ENCODE measurements at places on chromosomes 11 and 22.

GRCh38 chr11:134664447-134665187 is 252.6 kb upstream of the B3GAT1 start:
- peak; percentile 44 for DNase-seq

GRCh38 chr11:103947546-103947919 is 88.9 kb upstream of the DDI1 start:
- DNase-seq = no peak

- peak; percentile 64 for DNase-seq
Measured at GRCh38 chr22:29040385-29041275, 21.0 kb downstream of the C22orf31 start.

DNA sequence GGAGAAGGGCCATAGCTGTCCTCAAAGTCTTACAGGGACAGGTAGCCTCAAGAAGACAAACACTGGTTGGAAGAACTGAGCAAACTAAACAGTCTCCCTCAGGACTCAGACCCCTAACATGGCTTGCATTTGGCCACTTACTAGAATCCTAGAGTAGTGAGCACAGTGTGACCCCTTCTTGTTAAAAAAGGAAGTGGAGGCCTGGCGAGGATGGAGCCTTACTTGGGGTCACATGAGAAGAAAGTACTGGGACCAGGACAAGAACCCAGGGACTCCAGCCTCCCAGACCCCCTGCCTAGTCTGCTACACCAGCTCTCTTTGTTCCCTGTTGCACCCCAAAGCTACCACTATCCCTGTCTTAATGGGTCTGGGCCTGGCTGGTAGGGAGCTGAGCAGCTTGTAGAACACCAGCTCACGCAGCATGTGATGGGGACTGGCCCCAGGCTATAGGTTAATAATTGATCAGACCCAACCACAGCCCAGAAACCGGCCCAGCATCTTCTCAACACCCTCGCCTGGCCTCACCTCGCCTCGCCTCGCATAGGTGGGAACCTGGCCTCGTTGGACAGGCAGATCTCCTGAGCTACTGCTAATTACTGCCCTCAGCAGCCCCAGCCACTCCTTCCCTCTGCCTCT is 17.6 kb downstream of the DGAT2 start:
- no peak for DNase-seq

DNA sequence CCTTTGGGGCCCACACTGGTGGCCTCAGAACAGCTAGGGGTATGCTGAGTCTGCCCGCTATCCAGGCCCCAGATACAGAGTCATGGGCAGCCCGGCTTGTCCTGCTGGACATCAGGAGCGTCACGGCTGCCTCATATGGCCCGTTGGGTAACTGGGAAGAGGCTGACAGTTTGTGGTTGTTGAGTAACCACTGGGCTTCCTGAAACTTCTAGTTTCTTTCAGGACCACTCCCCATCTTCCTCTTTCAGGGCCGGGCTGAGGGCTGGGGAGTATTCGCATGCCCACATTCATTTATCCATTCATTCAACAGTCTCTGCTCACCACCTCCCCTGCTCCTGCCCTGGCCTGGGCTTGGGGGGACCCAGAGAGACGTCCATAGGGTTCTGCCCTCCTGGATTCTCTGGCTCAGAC is 13.4 kb upstream of the P2RY2 start:
- peak; percentile 42 for DNase-seq

DNA sequence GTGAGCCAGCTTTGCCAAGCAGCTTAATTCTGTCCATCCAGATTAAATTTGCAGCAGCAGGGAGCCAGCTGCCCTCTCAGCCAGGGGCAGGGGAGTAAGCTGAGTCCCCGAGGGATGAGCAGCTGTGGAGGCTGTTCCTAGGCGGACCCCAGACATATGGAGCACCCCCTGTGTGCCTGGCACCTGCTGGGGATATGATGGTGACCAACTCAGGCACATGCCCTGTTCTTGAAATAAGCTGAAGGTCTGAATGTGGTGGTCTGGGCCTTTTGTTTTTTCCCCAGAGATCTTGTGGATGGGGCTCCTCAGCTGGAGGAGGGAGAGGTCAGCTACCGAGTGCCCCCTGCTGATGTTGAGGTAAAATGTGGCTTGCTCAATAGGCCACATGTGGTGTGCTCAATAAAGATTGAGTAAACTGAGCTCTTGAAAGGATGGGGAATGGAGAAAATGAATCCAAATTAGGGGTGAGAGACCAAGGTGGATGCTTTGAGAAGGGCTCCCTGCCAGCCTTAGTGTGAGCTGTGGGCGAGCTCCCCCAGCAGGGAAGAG is 103.3 kb upstream of the NNMT start:
- no peak for DNase-seq

DNA sequence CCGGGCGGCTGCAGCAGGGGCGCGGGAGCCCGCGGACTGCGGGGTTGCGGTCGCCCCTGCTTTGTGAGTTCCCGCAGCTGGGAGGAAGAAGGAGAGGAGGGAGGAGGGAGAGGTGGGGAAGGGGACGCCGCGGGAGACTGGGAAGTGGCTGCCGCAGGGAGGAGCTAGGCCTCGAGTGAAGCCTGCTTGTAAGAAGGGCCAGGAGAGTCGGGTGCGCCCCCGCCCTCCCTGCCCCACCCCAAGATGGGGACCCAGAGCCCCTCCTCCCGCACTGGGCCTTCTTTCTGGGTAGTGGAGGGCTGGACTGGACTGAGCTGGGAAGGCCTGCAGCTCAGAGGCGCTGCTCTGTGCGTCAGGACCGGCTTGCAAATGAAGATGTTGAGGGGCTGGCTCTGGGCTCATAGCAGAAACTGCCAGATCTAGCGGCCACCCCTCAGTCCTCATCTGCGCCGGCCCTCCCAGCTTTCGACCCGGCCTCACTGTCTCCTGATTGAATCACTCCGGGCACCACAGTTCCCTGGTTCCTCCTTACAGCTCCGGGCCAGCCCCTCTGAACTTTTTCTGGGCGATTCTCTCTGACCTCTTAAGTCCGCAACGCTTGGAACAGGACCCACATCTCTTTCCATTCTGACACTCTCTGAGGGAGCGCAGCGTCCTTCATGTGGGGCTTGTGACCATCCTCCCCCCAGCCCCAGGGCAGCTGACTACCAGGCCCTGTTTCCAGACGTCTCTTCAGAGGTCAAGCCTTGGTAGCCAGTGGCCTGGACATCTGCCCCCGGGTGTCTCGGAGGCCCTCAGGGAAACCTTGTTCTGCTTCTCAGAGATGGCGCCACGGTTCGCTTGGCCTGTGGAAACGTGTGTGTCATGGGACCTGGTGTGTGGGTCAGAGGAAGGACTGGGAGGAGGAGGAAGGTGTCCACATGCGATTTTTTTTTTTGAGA is 21.9 kb downstream of the SERPINH1 start:
- no peak for DNase-seq

DNA sequence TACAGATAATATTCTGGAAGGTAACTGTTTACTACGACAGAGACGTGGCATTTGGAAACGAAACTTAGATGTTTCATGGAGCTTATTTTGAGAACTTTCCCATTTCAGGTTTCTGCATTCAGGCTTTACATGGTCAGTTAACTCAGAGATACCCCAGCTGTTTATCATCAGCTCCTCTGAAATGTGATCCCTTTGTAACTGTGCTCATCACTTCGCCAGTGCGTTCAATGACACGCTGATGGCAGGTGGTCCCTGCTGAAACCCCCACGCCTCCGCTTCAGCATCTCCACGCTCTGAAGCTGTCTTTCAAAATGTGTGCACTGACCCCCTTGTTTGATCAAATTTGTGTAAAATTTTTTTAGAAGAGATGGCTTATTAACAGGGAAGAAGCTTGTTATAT is 30.5 kb downstream of the ALG12 start:
- DNase-seq = no peak

GRCh38 chr11:2950825-2951224 is 21.6 kb upstream of the PHLDA2 start:
- DNase-seq = no peak

DNA sequence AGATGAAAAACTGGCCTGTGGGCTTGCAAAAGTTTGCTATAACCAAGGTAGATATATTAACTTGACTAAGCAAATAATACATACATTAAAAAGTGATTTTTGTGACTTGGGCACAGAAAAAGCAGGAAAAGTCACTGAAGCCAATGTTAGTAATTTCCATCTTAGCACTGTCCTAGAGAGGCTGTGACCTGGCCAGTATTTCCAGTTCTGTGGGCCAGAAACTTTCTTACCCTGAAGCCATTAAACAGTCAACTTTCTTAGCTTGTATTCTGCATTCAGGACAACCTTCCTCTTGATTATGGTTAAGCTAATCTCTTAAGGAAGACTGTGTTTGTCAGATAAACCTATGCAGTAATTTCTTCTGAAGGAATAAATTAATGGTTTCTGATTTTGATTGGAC is 22.3 kb upstream of the SLC36A4 start:
- no peak for DNase-seq

GRCh38 chr11:20964985-20965384 is 295.6 kb downstream of the NELL1 start:
- no peak for DNase-seq

GRCh38 chr11:69337211-69337721 is 43.3 kb downstream of the MYEOV start:
- peak; percentile 59 for DNase-seq

GRCh38 chr11:66056501-66056900 is 4.3 kb downstream of the SF3B2 start:
- no peak for DNase-seq

GRCh38 chr11:65540290-65541092 is 15.6 kb downstream of the SCYL1 start:
- peak; percentile 94 for DNase-seq

GRCh38 chr11:44979543-44980399 is 29.1 kb upstream of the TP53I11 start:
- no peak for DNase-seq

DNA sequence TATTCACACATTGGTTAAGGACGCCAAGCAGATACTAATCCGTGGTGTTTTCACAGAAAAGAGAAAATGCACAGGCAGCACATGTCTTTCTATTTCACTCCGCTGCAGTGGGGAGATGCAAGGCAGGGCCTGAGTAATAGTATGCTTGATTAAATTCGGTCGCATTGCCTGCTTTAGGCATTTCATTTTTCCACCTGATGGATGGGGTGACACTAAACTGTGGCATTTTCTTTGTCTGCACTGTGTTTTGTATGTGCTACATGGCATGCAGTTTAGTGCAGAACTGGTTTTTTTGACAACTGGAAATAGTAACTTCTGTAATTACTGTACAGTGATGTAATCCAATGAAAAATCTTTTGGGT is 94.9 kb downstream of the SLC17A6 start:
- DNase-seq = no peak

DNA sequence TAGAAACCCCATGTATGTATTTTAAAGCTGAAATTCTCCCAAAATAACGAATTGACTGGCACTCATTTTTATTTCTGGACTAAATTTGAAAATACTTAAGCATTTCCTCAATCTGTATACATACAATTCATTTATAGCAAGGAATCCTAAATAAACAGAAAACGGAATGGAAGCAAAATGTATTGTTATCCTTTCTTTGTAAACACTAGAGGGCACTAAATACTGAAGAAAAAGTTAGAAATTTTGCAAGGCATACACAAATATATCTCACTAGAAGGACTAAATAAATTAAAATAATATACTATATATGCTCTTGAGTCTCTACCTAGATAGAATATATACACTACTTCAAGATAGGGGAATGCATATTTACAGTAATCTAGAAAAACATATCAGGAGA is 23.1 kb upstream of the ANO5 start:
- no peak for DNase-seq

GRCh38 chr11:92890846-92891245 is 78.6 kb upstream of the MTNR1B start:
- no peak for DNase-seq

- DNase-seq = no peak
Measured at GRCh38 chr11:128669506-128670270, 24.2 kb upstream of the FLI1 start.

DNA sequence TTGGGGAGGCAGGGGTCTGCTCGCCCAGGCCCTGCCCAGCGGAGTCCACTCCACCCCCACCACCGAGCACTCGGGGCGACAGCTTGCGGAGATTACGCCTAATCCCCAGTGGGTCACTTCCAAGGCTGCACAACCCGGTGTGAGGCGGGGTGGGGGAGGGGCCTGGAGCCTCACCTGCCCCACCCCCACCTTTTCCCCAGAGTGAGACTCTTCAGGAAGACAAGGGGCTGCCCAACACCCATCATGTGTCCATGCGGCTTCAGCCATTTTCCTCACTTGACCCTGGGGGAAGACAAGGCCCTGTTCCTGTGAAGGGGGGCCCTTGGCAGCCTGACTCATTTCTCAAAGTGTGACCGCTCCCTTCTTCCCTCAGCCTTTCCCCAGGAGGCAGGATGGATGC is 12.5 kb downstream of the SYNGR1 start:
- DNase-seq = no peak

DNA sequence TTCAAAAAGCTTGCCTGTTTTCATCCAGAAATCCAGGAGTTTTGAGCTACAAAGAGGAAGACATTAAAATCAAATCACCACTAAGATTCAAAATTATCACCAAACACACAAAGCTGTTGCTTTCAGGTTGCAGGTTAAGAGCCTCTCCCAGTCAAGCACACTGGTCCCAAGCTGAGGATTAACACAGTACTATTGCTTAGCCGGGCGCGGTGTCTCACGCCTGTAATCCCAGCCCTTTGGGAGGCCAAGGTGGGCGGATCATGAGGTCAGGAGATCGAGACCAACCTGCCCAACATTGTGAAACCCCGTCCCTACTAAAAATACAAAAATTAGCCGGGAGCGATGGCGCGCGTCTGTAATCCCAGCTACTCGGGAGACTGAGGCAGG is 1165.1 kb downstream of the LRRC4C start:
- DNase-seq = no peak

- DNase-seq = no peak
Measured at GRCh38 chr11:111942829-111943228, 5.7 kb downstream of the DIXDC1 start.

DNA sequence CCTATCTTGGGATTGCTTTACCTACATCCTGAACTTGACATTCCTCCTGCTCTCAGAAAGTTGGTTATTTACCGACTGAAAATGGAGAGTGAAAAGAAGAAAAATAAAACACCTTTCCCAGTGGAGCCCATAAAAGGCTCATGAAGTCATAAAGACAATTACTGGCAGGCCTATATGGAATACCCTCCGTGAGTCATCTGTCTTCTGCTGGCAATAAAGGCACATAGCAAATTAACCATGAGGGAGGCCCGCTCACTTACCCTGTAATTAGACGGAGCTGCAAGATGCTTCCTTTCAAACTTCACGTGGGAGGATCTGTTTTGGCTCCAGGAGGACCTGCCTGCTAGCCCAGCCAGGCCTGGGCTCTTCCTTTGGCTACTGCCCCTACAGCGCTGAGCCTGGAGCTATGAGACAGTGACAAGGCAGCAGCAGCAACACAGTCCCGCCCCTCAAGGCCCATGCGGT is 540.4 kb downstream of the BUD13 start:
- DNase-seq = no peak
